NCI-H510A treated with DMSO at 0.1 percent for 48 hours (cell line): ENCODE measurements at places on chromosomes 16 and 17.

DNA sequence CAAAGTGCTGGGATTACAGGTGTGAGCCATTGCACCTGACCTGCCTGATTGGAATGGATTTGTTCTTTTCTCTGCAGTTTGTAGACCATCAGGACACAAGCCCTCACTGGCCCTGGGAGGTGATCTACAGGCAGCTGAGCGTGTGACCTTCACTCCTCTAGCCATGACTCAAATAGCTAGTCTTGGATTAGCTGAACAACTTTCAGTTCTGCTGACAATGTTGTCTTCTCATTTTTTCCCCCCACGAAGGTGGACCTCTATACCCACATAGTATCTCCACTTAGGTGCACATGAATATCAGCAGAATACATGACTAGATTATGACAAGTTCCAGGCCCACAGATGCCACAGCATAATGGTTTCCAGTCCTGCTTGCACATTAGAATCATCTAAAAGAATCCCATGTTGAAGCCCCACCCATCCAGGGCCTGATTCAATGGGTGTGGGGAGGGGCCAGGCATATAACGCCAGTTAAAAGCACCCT lies 36.8 kb downstream of the HS3ST3B1 start:
- no peak for DNase-seq

DNA sequence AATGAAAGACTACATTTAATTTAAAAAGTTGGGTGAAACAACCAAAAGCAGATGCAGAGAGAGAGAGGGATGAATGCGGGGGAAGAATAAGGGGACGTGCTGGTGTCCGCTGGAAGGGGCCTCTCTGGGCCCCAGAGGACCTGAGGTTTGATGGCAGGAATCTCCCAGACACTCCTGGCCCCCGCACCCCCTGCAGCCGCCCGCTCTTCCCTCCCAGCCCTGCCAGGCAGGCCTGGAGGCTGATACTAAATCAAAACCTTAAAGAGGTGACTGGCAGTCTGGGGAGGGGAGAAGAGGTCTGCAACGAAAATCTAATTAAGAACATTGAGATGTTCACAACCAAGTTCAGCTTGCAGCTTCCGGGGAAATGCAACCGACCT lies 2.4 kb downstream of the FOXL1 start:
- DNase-seq = no peak

- DNase-seq = no peak
Observed at GRCh38 chr17:33561569-33562334, 268.7 kb upstream of the ASIC2 start.

- no peak for DNase-seq
Observed at GRCh38 chr16:87329436-87330256, 12.5 kb upstream of the C16orf95 start.

DNA sequence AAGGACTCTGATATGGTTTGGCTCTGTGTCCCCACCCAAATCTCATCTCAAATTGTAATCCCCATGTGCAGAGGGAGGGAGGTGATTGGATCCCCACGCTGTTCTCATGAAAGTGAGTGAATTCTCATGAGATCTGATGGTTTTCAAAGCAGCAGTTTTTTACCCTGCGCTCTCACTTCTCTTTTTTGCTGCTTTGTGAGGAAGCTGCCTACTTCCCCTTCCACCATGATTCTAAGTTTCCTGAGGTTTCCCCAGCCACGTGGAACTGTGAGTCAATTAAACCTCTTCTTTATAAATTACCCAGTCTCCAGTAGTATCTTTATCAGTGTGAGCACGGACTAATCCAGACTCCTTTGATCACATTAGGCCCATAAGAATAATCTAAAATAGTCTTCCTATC lies 719.7 kb upstream of the CDH8 start:
- no peak for DNase-seq

- DNase-seq = no peak
Observed at GRCh38 chr17:61732169-61732568, 131.2 kb downstream of the BRIP1 start.

DNA sequence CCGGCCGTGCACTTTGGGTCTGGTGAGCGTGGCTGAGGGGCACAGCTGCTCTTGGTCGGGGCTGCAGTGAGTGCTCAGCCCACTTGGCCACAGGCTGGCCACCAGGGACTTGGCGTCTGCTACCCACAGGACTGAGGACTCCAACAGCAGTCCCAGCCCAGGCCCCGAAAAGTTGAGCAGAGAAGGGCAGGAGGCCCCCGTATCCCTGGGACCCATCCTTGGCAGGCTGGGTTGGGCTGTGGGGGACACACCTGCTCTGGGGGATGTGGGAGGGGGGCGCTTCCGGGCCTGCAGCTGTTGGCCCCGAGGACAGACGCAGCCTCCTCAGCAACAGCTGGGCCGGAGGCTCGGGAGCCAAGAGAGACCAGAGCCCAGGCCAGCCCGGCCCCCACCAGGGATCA lies 19.4 kb upstream of the SSTR5 start:
- DNase-seq = no peak

DNA sequence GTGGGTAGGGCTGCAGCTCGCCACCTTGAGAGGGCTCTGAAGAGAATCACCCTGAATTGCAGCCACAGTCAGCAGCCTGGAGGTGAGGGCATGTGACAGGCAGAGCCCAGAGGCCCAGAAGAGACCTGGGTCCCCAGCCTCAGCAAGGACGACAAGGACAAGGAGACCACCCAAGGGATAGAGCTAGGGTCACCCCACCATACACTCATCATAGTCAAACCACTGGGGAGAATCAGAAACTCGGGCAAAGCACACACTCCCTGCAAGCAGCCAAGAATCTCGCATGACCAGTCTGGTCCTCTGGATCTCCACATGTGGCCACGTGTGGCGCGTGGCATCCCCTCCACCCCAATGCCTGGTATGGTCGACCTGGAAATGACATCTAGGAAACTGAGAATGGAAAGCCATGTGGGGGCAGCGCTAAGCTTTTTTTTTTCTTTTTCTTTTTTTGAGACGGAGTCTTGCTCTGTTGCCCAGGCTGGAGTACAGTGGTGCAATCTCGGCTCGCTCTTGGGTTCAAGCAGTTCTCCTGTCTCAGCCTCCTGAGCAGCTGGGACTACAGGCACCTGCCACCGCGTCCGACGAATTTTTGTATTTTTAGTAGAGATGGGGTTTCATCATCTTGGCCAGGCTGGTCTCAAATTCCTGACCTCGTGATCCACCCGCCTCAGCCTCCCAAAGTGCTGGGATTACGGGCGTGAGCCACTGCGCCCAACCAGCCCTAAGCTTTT lies 4.6 kb upstream of the SPHK1 start:
- no peak for DNase-seq

DNA sequence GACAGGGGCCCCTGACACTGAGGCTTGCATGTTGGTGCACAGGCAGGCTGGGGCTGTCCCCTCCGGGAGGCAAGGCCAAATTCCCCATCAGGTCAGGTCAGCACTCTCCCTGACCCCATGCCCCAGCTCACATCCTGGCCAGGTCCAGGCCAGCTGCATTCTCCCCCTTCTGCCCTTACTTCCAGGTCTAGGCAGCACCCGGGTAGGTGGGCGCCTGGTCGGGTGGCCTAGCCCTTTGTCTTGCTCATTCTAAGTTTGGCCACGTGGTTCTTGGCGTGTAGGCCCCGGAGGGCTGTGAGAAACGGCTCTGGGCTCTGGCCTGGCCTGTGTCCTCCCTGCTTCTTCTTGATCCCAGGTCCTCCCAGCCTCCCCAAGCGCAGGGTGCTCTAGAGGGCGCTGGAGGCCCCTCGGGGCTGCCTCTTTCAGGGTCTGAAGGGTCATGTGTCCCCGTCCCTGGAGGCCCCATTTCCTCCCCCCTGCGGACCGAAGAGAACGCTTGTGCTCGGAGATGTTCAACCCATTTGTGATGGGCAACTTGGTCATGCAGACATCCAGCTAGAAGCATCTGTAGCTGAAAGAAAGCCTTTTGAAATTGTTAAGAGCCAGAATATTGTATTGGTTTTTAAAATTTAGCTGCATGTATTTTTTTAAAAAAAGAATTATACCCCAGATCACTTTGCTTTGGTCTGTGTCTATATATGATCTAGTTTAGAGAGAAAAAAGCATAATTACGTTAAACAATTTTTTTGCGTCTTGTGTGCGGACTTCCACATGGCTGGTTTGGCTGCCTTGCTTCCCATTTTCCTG lies 6.7 kb downstream of the BAHCC1 start:
- DNase-seq = no peak

DNA sequence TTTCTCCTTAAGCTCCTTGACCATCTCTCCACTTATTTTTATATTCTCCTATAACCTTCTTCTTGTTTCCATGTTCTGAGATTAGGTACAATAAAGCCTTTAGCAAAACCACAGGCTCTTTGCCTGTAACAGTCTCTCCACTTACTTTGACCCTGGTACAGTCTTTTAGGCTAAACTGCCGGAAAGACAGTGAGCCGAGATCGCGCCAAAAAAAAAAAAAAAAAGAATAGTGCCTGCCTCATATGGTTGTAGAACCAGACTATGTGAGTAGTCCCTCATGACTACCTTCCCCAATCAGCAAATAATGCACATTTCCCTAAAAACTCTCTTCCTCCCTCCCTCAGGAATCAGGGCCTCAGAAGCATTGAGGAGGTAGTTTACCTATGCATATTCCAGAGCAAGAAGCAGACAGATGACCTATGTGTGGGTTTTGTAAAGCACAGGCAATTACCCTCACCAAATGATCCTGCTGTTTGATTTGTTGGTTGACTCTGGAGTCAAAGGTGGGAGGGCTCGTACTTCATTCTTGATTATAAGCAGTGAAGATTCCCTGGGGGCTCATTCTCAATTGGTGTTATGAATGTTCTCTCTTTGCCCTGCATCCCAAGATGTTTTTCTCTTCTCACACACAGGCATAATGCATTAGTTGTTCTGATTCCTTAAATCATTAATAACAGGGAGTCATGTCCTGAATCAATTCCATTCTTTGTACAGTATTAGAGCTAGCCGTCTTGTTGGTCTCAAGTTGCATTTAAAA lies 8.9 kb upstream of the NME1 start:
- no peak for DNase-seq
